Testis (tissue), 5 donors: ENCODE measurements at places on chromosomes 2 and 18. TPM values are rescaled to one million over a fixed set of nuclear protein-coding genes. Genes with fewer than 3 reads are reported as not detected.

Gene SNORC
- total RNA-seq: 15.9 TPM

Gene DSG2
- 7.0 TPM for total RNA-seq

Gene IL36RN
- total RNA-seq: not detected

Gene CIB4
- total RNA-seq: 8.7 TPM

Gene CCDC141
- total RNA-seq: 17.8 TPM

Gene HOXD13
- total RNA-seq: not detected

Gene PSD4
- total RNA-seq: 18.7 TPM

Gene PRR30
- 12.8 TPM for total RNA-seq

Gene TDRD15
- 8.4 TPM for total RNA-seq

Gene NDUFV2
- total RNA-seq: 115 TPM

Gene FAM237A
- not detected for total RNA-seq

Gene MAP3K2
- total RNA-seq: 74.0 TPM

Gene ABCG5
- total RNA-seq: not detected

Gene C2orf92
- total RNA-seq: 35.7 TPM

Gene GREB1L
- total RNA-seq: 40.6 TPM

Gene CDKL4
- 4.2 TPM for total RNA-seq

Gene TUBB8B
- 8.9 TPM for total RNA-seq

Gene DARS1
- total RNA-seq: 45.7 TPM

Gene REEP1
- total RNA-seq: 342 TPM

Gene AMER3
- 3.0 TPM for total RNA-seq

Gene POTEJ
- 76.1 TPM for total RNA-seq

Gene ZNF396
- 3.7 TPM for total RNA-seq

Gene C1QL2
- total RNA-seq: 1.2 TPM

Gene C1D
- 27.0 TPM for total RNA-seq
